Suppressor macrophage treated with lipopolysaccharide for 4 hours (primary cell): ENCODE measurements at places on chromosomes 16 and 17.

DNA sequence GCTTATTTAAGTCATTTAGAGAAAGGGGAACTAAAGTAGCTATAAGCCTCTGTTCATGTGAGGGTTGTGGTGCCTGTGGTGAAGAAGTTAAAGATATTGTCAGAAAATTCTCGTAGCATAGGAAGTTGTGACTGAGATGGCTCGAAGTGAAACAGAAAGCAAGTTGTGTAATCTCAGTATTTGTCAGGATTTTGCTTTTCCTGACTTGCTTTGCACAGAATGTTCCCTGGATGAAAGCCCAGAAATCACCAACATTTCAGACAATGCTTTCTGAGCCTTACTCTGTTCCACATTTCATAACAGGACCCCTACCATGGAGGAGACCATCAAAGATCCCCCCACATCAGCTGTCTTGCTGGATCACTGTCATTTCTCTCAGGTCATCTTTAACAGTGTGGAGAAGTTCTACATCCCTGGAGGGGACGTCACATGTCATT lies 10.6 kb downstream of the CALCOCO2 start:
- peak; percentile 93 for DNase-seq

GRCh38 chr16:71344315-71344905 lies 14.1 kb upstream of the CALB2 start:
- DNase-seq: no peak

- DNase-seq: peak; percentile 9
These were observed 142.4 kb downstream of the CYLD start for GRCh38 chr16:50884066-50884860.

DNA sequence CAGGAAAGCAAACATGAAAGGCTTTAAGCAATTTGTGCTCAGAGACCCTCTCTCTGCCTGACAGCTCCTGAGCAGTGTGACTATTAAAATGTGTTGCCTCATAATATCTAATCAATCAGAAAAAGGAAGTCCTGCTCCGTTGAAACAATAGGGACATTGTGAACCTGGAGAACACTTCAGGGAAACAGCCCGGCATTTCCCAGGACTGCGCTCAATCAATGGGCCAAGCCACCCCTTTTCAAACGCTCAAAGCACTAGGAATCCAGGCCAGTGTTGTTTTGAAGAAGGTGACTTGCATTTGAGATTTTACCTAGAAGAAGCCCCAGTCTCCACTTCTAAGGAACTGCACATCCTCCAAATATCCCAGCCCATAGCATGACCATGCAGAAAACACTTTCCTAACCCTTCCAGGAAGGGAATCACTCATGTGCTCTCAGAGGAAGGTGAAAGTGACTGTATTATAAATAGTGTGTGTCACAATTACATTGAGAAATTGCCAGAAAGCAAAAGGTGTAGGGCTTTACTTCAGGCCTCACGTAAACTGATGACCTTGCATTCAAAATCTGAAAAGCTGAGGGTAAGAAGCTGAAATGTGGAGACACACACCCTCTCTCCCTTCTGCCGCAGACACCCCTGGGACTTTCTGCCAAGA lies 19.4 kb downstream of the CDRT4 start:
- DNase-seq: no peak

DNA sequence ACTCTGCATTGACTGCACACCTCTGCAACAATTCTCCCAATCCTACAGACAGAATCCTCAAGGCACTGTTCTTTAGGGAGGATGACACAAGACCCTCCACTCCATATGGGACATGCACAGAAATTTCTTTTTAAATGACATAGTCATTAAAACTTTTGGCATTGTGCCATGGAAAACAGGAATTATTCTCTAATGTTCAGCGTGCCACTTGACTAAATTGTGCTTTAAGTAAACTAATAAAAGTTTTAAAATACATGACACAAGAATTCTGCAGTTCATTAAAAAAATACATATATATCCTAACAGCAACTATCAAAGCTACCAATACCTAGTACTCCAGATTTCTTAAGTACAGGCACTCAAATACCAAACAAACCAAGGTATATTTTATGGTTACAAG lies 16.0 kb downstream of the CEP112 start:
- no peak for DNase-seq

- DNase-seq: peak; percentile 88
These were observed at the start of gene RBL2 for GRCh38 chr16:53434377-53435065. RBL2 (plus strand) TSS chr16:53434471; CDS start chr16:53434557, 86 bp downstream.

GRCh38 chr17:80650751-80651518 lies 106.3 kb downstream of the RPTOR start:
- no peak for DNase-seq

DNA sequence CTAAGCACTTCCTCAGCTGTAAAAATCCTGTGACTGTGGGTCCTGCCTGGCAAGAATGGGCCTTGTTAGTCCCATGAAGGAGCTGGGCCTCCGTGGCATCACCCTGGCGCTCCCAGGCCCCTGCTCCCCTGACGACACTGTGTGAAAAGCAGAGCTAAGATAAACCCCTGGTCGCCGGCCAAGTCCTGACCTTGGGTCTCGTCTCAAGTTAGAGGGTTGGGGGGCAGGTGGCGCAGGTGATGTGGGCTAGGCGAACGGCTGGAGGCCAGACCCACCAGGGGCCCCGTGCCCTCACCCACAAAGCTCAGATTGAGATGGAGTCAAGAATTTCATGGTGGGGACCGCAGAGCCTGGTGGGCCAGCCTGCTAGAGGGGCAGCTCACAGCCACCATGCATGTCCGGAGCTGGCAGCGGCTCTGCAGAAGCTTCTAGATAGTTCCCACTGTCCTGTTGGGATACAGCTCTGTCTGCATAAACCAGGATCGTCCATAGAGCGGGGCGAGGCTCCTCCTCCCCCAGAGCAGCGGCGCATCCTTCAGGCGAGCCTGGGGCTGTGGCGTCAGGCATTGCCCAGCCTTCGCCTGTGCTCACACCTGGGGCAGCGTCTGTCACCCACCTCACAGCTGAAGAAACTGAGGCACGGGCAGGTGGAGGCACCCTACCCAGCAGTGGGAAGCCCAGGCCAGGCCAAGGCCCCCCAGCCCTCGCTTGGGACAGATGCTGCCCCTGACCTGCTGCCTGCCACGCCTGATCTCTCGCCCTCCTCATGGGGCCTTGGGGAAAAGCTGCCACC lies 12.0 kb downstream of the CYBC1 start:
- no peak for DNase-seq

GRCh38 chr17:13940858-13941665 lies 128.2 kb upstream of the COX10 start:
- DNase-seq: peak; percentile 21

DNA sequence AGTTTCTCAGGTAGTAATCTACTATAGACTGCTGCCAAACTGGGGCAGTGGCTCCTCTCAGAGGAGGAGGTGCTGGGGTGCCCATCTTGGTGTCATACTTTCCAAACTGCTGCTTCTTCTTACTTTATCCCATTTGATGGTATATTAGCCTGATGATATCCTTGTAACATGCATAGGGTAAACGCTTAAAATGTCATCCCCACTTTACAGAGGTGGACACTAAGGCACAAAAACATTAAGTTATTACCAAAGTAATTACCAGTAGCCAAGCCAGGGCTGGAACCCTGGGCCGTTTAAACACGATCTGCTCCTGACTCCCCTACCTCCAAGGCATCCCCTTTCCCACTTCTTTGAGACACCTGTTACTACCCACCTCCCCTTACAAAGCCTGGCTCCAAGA lies 37.8 kb upstream of the CSNK2A2 start:
- DNase-seq: no peak

DNA sequence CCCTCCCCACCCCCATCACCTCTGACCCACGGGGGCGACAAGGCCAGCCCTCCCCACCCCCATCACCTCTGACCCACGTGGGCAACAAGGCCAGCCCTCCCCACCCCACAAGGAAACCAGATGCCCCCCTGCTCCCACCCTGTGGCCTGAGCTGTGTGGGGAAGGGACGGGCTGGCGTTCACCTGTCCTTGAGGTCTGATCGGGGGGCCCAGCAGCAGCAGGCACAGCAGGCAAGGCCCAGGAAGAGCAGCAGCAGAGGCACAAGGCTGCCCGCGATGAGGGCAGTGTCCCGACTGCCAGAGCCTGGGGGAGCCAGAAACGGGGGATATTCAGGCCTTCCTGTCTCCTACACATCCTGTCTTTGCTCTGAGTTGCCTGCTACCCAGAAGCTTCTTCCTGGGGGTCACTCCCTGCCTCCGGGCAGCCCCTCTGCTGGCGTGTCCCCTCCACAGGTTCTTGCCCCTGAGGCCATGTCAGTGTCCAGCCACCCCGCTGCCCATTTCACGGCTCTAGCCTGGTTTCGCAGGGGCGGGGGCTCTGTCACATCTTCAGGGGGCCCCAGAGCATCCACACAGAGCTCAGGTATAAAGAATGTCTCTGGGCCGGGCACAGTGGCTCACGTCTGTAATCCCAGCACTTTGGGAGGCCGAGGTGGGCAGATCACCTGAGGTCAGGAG lies 6.8 kb downstream of the SCARF1 start:
- no peak for DNase-seq

DNA sequence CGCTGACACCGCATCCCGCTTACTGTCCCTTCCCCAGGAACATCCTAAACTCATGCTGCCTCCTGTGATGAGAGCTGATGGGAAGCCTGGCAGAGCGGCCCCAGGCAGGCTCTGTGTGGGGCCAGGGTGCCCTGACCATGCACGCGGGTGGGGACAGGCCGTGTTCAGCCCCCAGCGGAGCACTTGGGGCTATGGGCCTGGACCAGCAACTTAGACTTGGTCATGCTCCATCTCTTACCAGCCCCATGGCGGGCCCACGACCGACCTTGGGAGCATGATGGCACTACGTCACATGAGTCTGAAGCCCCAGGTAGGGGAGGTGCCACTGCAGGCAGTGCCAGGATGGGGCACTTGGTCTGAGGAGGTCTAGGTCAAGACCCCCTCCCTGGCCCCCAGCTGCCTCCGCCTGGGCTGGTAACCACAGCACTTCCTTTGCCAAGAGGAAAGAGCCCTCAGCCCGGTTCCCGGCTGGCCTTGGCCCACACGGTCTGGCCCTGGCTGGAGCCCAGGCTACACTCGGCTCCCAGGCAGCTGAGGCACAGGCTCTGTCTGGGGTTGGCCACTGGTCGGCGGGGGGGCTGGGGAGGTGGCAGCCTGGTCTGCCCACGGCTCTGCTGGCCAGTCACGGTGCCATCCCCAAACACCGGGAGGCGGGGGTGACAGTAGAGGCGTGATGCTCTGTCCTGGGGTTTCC lies 25.7 kb downstream of the BAHCC1 start:
- DNase-seq: no peak

DNA sequence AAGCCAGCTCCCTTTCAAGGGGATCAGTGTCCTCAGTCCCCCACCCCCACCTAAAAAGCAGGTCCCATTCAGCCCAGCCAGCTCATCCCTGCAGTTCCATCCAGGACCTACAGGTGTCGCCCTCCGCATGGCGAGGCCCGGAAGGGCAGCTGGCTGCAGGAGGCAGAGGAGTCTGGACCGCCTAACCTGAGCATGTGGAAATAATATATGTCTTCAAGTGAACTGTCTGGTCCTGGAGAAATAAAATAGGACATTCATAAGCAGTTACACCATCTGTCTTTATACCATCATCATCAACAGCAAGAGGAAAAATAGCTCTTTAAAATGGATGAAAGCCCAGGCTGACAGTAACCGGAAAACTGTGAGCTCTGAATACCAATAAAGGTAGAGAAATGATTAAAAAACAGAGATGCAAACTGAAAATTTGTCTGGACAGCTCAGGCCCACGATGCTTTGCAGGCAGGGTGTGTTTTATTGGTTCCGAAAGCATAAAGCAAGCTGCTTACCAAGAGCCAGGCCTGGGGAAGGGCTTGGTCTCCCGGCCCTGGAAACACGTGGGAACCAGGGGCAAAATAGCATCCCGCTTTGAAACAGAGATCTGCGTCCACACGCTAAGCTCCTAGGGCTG lies 215.2 kb downstream of the ZFHX3 start:
- peak; percentile 82 for DNase-seq

DNA sequence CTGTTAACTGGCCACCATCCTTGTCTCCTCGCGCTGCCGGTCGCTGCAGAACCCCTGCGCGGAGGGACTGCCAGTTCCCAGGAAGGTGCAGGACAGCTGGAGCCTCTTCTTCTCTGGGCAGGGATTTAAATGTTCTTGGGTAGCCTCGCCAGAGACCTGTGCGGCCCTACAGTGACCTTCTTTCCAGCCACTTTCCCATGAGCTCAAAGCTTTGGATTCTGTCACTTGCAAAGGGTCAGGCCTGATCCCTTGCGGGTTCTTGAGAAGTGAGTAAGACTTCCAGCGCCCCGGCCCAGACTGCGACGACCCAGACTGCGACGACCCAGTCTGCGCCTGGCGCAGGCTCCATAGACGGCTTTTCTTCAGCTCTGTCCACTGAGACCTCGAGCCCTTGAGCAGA lies 1.4 kb upstream of the SLFN5 start:
- no peak for DNase-seq

DNA sequence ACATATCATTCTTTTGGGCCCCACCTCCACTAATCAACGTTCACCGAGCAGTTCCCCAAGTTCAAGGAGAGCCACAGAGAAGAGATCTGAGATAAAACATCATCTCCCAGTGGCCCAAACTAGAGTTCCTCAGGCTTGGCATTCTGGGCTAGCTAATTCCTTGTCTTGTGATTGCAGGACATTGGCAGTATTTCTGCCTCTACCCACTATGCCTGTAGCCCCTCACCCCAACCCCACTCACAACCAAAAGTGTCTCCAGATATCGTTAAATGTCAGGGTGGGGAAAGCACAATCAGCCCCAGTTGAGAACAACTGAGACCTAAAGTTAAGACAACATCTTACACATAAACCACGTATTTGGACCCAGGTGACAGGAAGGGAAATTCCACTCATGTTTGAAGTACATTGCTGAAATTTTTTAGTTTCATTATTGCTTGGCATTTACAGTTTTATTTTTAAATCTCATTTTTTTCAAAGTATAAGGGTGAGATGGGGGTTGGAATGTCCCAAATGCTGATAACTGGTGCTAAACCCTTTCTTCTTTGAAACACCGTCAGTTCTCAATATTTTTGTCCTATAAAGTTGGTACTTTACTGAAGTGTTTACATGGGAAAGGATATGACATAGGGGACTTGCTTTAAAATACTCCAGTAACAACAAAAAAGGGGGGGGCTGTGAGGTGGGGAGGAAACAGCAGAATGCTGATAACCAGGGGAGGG lies 13.6 kb downstream of the ZC3H7A start:
- DNase-seq: peak; percentile 75
